ENCODE measurements at places on chromosomes 4 and X.

DNA sequence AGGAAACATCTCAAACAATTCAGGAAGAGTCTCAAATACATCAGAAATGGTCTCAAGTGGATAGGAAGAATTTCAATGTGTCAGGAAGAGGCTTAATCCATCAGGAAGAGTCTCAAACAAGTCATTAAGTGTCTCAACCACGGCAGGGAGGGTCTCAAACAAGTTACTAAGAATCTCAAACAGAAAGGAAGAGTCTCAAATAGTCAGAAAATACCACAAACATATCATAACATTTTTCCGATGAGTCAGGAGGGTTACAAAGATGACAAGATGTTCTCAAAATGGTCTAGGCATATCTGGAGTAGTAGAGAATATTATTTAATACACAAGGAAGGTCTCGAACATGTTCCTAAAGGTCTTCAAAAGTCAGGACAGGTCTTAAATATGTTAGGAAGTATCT lies 109.3 kb upstream of the USP9X start:
- DNase-seq, result no peak

- DNase-seq, result no peak
Measured at GRCh38 chr4:83112678-83113428, 1.7 kb downstream of the PLAC8 start.

GRCh38 chr4:165922747-165923146 lies 49.7 kb downstream of the TLL1 start:
- DNase-seq, result no peak

GRCh38 chr4:20554134-20554533 lies 146.1 kb upstream of the PACRGL start:
- no peak for DNase-seq

DNA sequence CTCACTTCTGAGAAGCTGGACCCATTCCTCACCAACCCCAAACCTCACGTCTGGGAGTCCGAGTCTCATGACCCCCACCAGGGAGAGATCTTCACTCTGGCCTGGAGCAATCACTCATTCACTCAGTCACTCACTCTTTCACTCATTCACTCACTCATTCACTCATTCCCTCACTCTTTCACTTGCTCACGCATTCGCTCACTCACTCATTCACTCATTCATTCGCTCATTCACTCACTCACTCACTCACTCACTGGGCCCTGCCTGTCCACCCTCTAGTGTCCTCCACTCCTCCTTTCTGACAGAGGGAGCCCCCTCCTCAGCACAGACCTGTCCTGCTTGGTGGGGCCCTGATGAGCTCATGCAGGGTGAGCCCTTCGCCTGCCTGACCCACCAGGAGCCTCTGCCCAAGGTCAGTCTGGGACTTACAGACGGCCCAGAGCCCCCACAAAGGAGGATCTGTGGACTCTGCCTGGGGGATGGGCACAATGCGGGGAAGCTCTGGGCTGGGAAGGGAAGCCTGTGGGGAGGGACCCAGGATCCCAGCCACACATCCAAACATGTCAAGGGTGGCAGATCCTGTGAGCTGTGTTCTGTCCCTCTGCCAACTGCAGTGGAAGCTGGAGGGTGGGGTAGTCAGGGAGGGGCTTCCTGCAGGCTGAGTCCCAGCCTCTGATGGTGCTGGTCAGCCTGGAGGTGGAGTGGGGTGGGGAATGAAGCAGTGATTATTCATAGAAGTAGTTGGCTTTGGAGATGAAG lies 18.5 kb downstream of the CPZ start:
- no peak for DNase-seq

- peak; percentile 37 for DNase-seq
Measured at GRCh38 chrX:75746891-75747639, 38.0 kb downstream of the MAGEE2 start.

- no peak for DNase-seq
Measured at GRCh38 chrX:24444645-24445044, 20.4 kb upstream of the PDK3 start.

Data from foreskin fibroblast (primary cell).